Cerebellar nuclear complex (tissue), 1 donor: ENCODE measurements at places on chromosomes 1 and 21.

- DNase-seq, result no peak
Observed at GRCh38 chr1:95122151-95122697, 5.1 kb downstream of the TLCD4 start.

DNA sequence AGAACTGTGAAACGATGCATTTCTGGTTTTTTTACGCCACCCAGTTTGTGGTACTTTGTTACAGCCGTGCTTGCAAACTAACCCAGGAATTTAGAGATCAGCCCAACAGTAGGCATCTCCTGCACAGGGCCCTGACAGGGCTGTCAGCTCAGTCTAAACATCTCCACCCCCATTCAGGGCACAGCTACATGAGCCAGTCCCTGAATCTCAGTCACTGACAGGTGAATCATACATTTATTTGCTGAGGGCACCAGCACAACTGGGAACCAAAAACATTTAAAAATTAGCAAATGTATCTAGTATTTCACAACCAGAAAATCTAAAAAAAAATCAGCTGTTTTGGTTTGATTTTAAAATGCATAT lies 30.7 kb downstream of the PRDX6 start:
- no peak for DNase-seq

- no peak for DNase-seq
Observed at GRCh38 chr1:236759252-236759859, 35.7 kb upstream of the MTR start.

DNA sequence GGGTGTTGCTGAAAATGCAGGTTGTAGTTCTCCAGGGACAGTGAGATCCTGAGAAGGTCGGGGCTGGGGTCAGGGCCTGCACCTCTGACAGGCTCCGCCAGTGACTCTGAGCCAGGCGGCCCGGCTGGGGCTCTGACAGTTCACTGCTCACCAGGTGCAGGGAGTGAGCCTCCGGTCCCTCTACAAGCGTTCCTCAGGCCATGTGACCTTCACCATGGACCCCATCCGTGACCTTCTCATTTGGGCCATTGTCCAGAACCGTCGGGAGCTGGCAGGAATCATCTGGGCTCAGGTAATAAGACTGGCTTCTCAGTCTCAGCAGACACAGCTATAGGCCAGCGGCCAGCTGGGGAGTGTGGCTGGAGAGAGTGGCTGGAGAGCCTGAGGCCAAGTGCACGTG lies 41.8 kb downstream of the TRPM2 start:
- DNase-seq, result no peak

DNA sequence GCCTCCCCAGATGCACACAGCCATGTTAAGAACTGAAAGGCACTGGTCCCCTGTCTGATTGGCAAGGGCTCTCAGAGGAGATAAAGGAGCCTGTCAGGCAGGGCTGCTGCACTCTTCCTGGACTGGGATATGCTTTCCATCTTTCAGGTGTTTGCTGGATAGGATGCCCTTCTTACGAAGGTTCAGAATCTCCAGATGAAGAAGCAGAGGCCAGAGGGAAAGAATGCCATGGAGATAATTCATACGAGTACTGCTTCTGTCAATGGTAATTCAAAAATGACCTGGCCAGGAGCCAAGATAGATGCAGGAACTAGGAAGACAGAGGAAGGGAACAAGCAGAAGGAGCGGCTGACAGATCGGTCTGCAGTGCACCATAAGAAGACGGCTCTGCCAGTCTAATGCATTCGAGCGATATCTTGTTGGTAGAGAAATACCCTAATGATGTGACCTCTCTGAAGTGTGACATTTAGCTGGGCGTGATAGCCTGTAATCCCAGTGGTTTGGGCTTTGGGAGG lies 16.6 kb upstream of the ATP2B4 start:
- no peak for DNase-seq

GRCh38 chr1:64711266-64711665 lies 33.6 kb upstream of the RAVER2 start:
- DNase-seq, result no peak

DNA sequence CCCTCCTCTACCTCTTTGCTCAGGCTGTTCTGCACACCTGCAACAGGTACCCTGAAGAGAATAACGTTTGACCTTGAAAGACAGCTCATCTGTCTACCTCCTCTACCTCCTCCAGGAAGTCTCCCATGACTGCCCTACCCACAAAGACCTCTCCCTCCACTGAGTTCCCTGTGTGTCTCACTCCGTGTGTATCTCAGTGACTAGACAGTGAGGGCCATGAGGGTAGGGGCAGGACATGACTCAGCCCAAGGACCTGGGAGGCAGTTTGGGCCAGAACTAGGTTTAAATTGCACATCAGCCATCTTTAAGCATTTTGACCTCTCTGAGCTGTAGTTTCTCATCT lies 32.0 kb upstream of the LRP8 start:
- DNase-seq, result no peak
